ENCODE measurements at places on chromosomes 5 and 9. TPM values are rescaled to one million over a fixed set of nuclear protein-coding genes. Genes with fewer than 3 reads are reported as not detected.

- DNase-seq, result no peak
Measured at GRCh38 chr5:135704616-135705015, 125.8 kb upstream of the CXCL14 start.

CDH9 gene
- not detected for total RNA-seq

FBP2 gene
- total RNA-seq, result not detected

IRX4 gene
- not detected for total RNA-seq

GRCh38 chr5:133565993-133566392 lies 46.3 kb downstream of the FSTL4 start:
- no peak for DNase-seq

LIFR gene
- not detected for total RNA-seq

OR1N1 gene
- not detected for total RNA-seq

GRCh38 chr9:95085036-95085770 lies 232.3 kb downstream of the FANCC start:
- DNase-seq, result no peak

GRCh38 chr9:93681269-93682154 lies 105.1 kb downstream of the PHF2 start:
- DNase-seq, result no peak

- no peak for DNase-seq
Measured at GRCh38 chr5:3845230-3845629, 249.6 kb downstream of the IRX1 start.

SV2C gene
- total RNA-seq, result not detected

BARHL1 gene
- total RNA-seq, result not detected

GRCh38 chr5:128749136-128749898 lies 211.3 kb upstream of the FBN2 start:
- no peak for DNase-seq

ZDHHC11 gene
- 4.5 TPM for total RNA-seq

DNA sequence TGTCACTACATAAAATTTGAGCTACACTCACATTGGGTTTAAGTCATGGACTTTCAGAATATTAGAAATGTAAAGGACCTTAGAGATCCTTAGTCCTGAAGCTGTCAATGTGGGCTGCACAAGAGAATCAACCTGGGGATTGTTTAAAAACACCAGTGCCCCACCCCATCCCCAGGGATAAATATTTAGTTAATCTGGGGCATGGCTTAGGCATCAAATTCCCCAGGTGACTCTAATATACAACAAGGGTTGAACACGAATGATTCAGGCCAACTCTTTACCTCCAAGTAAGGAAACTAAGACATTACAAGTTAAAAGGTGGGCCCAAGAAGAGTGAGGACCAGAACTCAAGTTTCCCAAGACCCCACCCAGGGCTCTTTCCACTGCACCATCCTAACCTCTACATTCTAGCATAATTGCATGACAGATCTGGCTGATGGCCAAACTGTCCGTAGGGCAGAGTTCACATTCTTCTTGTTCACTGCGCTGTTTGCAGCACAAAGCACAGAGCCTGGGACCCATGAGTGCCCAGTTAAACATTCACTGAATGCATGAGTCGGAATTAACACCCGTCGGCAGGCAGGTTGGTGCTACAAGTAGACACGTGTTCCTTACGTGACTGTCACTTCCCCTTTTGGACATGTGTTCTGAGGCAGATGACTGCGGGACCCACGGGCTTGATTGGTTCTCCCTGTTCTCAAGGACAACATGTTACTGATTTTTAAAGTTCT lies 25.2 kb downstream of the CYFIP2 start:
- DNase-seq, result no peak

DNA sequence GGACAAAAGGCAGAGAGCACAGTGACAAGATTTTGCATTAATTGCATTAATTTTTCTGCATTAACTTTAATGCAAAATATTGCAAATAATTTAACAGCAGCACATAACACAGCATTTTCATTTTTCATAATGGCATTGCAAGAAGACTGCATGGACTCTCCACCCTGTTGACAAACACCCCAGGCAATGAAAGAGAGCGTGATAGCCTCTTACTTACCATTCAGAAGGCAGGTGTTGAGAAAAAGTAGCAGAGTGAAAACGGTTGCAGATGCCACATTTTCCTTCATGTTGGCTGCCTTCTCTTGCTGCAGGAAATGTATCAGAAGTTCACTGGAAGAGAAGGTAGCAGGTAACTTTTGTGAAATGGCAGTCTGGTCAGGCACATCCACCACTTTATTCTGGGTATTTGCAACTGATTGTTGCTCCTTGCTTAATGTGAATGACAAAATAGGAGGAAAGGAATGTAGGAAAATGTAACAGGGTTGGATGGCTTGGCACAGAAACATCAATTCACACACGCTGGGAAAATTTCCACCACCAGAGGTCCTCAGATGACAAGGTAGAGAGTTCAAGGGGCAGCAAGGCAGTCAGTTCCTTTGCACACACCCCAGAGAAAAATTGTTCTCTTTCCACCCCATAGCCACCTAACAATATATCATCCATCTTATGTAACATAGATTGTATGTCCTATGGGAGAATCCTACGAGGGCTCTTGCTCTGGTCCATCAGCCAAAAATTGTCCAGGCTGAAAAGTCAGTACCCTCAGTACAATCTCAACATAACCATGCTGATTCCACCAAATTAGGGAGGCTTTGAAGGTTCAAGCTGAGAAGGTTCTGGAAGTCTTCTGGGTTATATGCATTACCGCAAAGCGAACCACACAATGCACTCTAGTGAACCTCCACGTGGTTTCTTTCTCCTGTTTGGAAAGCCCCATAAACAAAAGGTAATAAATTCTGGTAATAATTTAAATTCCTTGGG lies 41.9 kb upstream of the AGXT2 start:
- DNase-seq, result peak; percentile 61
